ENCODE measurements at places on chromosomes 2 and 18. TPM values are rescaled to one million over a fixed set of nuclear protein-coding genes. Genes with fewer than 3 reads are reported as not detected.

- no peaks in the 10 kb centered on the region for H3K27me3 ChIP-seq
- H3K4me3 ChIP-seq, result no peak overlapping the region
- no peaks in the 10 kb centered on the region for H3K36me3 ChIP-seq
- no peak for DNase-seq
Measured at GRCh38 chr2:205883965-205884364, 201.7 kb downstream of the NRP2 start.

- peaks cover 76% of the 10 kb centered on the region for H3K36me3 ChIP-seq
- H3K4me3 ChIP-seq, result no peak overlapping the region
- no peaks in the 10 kb centered on the region for H3K27me3 ChIP-seq
- H3K27ac ChIP-seq, result no peak overlapping the region
Measured at GRCh38 chr2:74876081-74876886, 42.4 kb downstream of the HK2 start.

DNA sequence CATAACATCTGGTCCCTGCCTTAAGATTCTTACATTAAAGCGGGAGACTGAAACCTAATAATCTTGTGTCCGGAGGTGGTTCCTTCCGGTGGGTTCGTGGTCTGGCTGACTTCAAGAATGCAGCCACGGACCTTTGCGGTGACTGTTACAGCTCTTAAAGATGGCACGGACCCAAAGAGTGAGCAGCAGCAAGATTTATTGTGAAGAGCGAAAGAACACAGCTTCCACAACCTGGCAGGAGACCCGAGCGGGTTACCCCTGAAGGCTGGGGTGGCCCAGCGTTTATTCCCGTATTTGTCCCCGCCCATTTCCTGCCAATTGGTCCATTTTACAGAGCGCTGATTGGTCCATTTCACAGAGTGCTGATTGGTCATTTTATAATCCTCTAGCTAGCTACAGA, 122.3 kb upstream of the SIX2 start:
- H3K36me3 ChIP-seq, result no peaks in the 10 kb centered on the region
- H3K27me3 ChIP-seq, result no peaks in the 10 kb centered on the region
- no peak overlapping the region for H3K27ac ChIP-seq
- no peaks in the 10 kb centered on the region for H3K4me1 ChIP-seq
- H3K4me3 ChIP-seq, result no peak overlapping the region

DNA sequence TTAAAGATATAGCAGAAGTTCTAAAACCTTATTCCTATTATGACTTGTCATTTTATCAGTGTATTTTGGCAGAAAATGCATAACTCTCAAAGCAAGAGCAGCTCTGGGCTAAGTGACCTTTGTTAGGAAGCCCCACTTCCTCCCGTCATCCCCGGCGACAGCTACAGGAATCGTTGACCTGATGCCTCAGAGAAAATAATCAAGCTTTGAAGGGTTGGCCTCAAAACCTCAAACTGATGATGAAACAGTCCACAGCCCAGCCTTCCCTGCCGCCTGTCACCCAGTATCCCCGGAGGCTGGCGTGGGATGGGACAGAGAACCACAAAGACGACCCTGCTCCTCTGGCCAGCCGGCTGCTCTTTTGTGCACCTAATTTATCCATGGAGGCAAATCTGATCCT, 65.3 kb downstream of the KCNF1 start:
- H3K27me3 ChIP-seq, result no peaks in the 10 kb centered on the region
- DNase-seq, result no peak
- H3K27ac ChIP-seq, result no peak overlapping the region
- 0 out of 2 replicates have a peak, but pooled peaks cover 3% of the 10 kb centered on the region for H3K36me3 ChIP-seq
- H3K4me1 ChIP-seq, result no peaks in the 10 kb centered on the region

GRCh38 chr2:230412371-230412711, 3.7 kb upstream of the SP100 start:
- no peak overlapping the region for H3K27ac ChIP-seq
- no peaks in the 10 kb centered on the region for H3K36me3 ChIP-seq
- no peak for DNase-seq
- H3K4me3 ChIP-seq, result peak overlapping the region; percentile 85

MERTK gene
- total RNA-seq, result 4.8 TPM

ASXL3 gene
- 0.35 TPM for total RNA-seq

TEX44 gene
- total RNA-seq, result not detected

All from H9 (cell line).